ENCODE measurements at places on chromosomes 6 and 20.

GRCh38 chr20:8602389-8603116, 466.3 kb upstream of the PLCB4 start:
- DNase-seq = no peak

DNA sequence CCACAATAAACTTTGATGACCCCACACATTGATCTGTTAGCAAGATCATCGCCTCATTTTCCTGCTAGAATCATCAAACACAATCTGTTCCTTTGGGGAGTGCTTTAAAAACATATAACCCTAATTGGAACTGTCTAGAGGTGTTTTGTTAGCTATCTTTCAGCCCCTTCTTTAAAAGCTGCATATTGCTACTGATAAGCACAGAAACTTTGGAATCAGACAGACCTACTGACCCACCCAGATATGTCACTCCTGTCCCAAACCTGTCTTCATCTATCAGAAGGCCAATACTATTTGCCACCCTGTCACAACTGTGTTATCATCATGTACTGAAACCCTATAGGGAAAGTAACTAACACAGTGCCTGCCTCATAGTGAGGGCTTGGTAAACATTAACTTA, 172.4 kb upstream of the SASH1 start:
- no peak for DNase-seq

DNA sequence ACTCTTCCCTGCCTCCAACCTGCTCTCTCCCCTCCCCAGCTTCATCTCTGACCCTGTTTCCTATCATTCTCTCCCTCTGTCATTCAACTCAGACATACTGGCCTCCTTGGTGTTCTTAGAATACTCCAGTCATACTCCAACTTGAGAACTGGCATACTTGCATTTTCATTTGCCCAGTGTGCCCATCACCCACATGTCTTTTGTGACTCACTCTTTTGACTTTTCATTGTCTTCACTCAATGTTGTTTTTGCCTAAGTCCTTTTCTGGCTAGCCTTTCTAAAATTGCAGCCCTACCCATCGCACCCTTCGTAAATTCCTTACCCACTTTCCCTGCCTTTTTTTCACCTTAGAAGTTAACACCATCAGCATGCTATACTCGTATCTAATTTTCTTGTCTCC, 77.0 kb upstream of the CD2AP start:
- no peak for DNase-seq

GRCh38 chr6:107080036-107080435, 35.3 kb downstream of the BEND3 start:
- no peak for DNase-seq

GRCh38 chr6:15017261-15017660, 228.6 kb upstream of the JARID2 start:
- DNase-seq = no peak

DNA sequence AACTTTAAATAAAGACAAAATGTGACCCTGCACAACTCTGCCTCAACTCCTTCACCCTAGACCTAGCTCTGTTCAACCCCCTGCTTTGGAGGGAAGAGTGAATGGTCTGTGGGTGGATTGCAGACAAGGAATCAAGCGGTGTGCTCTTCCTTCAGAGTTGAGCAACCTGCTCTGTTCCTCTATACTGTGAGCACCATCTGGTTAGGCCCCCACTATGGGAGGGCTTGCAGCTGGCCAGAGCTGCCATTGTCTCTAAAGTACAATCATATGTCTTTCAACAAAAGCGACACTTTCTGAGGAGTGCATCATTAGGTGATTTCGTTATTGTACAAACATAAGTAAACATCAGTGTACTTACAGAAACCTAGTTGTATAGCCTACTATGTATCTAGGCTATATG, 406.1 kb upstream of the MARCKS start:
- DNase-seq = no peak

DNA sequence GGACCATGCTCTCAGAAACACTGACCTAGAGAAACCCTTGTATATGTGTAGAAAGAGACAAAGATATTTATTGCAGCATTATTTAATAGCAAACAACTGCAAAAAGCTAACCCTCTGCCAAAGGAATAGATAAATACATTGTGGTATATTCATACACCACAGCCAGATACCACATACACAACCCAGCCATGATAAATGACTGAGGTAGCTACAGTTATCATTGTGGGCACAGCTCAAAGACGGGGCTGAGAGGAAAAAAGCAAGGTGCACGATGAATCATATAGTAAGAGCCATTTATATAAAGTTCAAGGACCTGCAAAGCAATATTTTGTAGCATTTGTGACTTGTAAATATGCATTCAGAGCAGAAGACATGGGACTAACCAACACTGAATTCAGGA, 30.8 kb downstream of the RSPO4 start:
- DNase-seq = no peak

DNA sequence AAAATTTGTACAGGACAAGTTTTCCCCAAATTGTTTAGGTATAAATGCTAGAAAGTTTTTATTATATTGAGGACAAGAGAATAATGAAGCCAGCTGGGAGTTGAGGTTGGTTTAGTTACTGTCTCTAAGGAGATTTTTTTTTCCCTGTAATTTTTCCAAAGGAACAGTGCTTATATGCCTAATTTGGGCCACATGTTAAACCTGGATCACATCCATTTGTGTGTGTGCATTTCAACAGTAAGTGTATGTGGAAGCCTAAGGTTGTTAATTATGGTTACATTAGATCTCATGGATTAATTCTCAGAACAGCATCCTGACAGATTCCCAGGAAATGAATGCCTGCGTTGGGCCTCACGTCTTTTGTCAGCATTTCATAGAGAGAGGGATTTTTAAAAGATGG, 4.5 kb downstream of the IGF2R start:
- no peak for DNase-seq

- DNase-seq = peak; percentile 51
Observed at GRCh38 chr20:34302312-34302722, 838 bp downstream of the AHCY start.

- DNase-seq = no peak
Observed at GRCh38 chr6:107647439-107647948, 157.6 kb downstream of the SOBP start.

DNA sequence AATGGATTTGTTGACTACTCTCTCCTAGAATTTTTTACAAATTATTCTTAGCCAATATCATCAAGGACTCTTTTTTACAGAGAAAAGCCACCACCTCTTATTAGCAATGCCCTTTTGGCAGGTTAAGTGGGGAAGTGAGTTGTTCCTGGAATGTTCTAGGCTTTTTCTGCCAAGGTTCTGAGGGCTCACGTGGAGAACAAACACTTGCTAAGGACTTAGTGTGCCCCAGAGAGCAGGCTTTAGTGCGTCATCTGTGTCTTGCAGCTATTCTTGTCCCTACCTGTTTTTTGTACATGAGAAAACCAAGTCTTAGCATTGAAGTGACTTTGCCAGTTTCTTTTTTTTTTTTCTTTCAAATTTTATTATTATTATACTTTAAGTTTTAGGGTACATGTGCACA, 33.5 kb downstream of the CFAP61 start:
- peak; percentile 59 for DNase-seq

DNA sequence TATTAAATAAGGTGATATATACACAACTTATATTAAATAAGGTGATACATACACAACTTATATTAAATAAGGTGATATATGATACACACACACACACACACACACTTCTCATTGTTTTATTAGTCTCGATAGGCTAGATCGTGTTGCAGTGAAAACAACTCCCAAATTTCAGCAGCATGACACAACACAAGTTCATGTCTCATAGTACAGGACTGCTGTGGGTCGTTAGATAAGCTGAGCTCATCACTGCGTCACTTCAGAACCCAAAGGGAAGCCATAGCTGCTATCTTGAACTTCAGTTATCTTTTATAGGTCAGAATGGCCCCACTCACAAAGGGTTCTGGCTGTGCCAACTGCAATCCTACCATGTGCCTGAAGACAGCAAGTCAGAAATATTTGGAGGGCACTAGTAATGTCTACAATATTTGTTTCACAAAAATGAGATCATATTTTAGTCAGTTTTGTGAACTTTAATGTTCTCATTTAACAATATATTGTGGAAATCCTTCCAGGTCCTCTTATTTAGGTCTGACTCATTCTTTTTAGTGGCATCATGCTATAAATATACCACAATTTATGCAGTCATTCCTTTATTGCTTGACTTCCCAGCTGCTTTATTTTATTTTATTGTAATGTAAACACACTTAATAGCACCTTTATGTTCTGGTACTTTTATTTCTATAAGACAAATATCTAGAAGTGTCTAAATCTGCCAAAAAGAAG, 290.2 kb downstream of the PHACTR1 start:
- no peak for DNase-seq

DNA sequence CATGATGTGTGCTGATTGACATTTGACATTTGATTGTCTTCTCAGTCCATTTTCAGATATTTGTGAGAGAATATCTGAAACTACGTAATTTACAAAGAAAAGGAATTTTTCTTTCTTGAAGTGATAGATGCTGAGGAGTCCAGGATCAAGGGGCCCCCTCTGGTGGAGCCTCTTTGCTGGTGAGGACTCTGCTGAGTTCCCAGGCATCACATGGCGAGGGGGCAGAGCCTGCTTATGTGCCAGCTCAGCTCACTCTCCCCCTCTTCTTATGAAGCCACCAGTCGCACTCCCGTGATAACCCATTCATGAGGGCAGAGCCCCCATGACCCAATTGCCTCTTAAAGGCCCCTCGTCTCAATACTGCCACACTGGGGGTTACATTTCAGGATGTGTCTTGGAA, 91.3 kb downstream of the RPP40 start:
- no peak for DNase-seq

DNA sequence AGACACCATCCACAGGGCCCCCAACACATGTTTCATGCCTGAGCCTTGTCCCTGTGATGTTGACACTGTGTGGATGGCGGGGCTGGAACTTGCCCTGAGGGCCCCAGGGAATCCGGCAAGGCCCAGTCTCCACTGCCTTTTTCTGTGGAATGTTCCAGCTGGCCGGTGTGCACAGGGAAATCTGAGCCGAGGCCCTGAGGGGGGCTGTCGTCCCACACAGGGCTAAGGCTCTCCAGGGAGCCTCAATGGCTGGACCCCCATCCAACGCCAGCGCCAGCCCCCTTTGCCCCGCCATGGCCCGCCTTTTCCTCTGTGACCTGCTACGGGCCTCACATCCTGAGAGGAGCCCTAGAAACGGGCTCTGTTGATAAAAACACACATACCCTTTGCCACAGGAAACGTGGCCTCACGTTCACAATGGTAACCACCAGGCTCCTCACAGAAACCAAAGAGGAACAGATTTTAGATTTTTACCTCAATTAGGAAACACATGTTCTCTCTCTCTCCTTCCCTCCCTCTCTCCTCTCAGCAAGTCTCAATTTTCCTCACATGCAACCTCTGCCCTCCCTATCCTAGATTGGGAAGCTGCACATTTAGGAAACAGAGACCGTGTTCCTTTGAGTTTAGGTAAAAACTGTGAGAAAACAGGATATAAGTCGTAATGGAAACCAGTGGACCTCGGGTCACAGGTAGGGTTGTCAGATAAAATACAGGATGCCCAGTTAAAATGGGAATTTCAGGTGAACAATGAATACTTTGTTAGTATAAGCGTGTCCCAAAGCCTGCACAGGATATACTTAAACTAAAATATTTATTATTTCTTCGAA, 13.7 kb upstream of the ZNF831 start:
- DNase-seq = no peak

- DNase-seq = no peak
Observed at GRCh38 chr6:156017838-156018237, 562.2 kb upstream of the NOX3 start.

GRCh38 chr6:85134172-85134571, 315.7 kb upstream of the NT5E start:
- no peak for DNase-seq
